Activated CD8-positive, alpha-beta memory T cell treated with anti-CD3 and anti-CD28 coated beads for 48 hours (primary cell): ENCODE measurements at places on chromosomes 2 and 18.

GRCh38 chr2:105969552-105969951, 224.5 kb downstream of the UXS1 start:
- DNase-seq, result no peak

- no peak for DNase-seq
Measured at GRCh38 chr2:223580951-223581350, 21.2 kb downstream of the SCG2 start.

DNA sequence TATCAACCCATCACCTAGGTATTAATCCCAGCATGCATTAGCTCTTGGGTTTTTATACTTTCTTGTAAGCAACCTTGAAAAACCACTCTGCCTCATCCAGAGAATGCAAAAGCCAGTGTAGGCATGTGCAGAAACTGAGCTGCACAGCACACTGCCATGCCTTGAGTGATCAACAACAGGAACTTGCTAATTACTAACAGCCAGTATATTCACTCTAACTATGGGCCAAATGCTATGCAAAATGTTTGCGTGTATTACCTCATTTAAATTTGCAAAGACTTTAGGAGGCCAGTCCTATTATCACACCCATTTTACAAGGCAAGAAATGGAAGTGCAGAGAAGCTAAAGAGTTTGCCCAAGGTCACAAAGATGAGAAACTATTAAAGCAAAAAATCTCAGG, 169.8 kb downstream of the PID1 start:
- no peak for DNase-seq

DNA sequence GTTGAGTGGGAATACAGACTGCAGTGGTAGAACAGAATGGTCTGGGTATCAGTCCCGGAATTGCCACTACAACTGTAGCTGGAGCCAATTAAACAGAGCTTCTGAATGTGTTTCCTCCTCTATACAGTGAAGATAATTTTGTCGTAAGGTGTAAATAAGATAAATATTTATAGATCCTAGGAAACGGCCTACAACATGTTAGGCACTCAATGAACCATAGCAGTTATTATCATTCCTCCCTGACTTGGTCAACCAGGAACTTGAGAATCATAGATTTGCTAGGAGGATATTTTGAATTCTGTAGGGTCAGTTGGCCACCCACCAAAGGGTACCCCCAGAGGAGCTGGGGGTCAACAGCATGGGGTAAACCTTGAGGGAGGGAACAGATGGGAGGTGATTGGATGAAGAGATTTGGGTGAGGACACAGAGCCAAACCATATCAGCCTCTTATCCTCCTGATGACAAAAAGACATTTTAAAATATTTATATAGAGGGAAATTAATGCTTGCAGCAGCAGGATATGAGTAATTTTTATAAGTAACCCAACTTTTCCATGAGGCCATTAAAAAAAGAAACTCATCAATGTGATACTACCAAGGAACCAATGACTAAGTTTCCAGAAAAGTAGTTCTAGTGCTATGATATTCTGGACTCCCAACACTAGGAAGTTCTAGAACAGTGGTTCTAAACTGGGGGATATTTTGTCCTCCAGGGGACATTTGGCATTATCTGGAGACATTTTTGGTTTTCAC, 4.0 kb downstream of the DHRS9 start:
- no peak for DNase-seq

DNA sequence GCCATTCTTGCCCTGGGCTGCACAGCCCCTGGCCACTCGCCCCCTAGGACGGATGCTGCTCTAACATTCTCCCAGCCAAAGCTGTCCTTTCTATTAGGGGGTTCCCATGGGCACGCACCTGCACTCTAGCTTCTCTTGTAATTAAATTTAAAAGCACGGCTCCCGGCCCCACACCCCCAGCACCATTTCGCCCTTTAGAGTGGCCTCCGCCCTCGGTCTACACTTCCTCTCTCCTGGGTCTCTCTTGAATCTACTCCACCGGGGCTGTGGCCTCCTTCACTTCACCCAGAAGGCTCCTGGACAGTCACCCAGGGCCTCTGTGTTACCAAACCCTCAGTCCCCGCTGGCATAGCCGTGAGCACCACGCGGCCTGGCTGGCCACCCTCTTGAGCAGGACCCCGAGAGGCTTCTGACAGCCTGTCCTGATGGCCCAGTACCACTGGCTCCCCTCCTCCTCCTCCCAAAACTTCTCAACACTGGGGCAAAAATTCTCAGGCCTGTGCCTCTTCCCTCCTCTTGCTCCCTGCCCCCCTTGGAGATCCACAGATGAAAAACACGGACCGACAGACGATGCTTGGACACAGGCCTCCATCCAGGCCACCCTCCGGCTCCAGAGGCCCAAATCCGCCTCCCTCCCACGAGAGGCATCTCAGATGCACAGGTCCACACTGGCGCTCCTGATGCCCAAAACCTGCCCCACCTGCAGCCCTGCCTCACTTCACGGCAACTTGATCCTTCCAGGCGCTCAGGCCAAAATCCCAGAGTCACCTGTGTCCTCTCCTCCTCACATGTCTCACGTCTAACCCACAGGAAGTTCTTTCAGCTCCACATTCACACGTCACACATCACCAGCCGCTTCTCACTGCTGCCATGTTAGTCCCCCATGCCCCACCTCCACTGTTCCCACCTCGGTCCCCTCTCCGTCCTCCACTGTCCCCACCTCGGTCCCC, 6.9 kb upstream of the RAB17 start:
- DNase-seq, result no peak

DNA sequence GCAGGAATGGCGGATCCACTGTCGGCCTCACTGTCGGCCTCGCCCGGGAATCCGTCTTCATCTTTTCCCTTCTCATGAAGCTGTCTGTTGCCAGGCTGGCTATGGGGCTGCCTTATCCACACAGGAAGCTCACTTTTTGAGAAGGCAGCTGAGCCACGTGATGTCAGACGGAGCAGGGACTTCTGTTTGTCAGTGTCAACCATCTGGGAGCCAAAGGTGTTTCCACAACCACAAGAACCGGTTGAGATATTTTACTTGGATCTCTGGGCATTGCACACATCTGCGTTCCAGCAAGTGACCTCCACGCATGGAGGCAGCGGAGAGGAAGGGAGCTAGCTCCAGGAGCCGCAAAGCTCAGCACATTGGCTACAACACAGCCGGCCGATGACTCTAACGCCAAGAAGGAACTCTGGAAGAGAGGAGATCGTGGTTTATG, 27.4 kb upstream of the TAF1B start:
- DNase-seq, result no peak

- no peak for DNase-seq
Measured at GRCh38 chr2:23709311-23709710, 217.6 kb downstream of the ATAD2B start.

DNA sequence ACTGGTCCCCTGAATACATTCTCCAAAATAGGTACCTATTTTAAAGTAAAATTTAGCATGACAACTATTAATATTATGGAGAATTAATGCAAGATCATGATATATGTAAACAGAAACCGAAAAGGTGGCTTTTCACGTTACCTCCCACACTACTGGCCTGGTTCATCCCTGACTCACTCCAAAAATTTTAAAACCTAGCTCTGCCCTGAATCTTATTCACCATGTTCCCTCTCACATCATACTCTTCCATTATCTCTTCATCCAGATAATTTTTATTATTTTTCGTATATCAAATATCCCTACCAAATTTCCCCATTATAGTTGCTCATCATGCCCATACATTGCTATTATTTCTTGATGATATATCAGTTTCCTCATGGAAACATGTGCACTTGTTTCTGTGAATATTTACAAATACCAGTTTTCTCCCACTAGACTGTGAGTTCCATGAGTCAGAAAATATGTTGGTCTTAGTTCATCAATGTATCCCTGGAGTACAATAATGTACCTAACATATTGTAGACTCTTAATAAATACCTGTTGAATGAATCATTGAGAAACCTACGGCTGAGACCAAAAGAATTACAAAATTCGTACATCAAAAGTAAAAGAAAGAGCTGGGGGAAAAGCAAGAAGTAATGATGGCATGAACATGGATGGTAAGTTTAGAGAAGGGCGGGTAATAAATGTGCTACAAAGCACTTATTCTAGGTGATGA, 360.1 kb upstream of the CHAC2 start:
- DNase-seq, result no peak

- no peak for DNase-seq
Measured at GRCh38 chr2:174877301-174877700, 113.0 kb upstream of the CHRNA1 start.

DNA sequence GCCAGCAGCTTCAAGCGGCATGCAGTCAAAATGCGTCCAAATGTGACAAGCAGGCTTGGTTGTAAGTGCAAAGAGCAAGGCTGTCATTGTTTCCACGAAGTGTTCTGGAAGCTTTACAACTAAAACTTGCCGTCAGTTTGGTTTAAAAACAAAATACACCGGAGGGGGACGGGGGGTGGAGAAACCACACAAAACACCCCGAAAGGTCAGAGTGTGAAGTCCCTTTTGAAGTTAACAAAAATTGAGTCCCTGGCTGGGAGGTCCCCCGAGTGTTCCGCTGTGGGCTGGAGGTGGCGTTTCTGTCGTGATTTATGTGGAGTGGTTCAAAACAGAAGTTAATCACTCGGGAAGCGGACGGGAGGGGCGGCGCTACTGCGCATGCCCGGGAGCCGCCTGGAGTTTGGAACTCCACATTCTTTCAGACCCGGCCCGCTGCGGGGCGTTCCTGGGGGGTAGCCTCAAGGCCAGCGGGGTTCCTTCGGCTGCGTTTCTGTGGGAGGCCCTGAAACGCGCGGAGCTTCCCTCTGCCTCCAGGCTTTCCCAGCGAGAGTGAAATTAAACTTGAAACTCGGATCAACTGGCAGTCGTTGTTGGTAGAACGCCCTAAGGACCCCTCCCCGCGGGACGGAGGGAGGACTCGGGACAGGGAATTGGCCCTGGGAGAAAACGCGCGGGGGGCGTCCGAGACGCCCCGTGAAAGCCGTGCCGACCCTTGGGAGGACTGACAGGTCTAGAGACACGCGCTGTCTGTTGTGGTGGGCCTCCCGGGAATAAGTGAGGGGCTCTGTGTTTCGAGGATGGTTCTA, 1.4 kb downstream of the TGIF1 start:
- peak; percentile 81 for DNase-seq

DNA sequence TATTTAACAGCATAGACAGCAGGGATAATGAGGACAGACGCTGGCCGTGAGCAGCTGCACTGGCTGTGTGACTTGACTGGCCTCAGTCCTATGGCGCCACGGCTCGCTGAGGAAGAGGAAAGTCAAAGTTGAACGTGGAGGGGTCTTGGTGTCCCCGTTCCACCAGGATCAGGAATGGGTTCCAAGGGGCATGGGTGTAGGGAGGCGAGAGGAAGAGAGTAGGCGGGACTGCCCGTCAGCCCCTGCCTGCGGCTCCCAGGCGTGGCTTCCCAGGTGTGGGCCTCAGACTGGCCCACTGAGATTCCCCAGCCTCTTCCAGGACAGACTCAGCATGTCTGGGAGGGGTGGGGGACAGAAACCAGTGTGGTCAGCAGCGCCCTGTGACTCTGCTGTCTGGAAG, 51.4 kb downstream of the POMC start:
- DNase-seq, result no peak

DNA sequence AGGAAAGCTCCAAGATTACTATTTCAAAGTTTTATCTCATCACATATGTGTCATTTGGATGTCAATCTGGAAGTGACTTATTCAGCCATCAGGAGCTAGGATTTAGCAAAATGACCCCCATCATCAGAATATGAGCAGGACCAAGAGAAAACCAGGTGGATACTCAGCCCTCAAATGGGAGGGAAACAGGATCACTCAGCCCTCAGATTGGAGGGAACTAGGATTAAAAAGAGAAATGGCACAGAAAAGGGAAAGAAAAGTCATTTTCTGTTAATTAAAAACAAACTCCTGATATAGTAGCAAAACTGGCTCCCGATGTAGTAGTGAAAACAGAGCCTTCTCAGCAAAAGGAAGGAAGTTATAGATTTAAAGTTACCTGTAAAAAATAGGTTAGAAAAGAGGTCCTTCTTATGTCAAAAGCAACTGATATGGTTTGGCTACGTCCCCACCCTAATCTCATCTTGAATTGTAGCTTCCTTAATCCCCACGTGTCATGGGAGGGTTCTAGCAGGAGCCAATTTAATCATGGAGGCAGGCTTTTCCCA, 69.0 kb upstream of the MYCN start:
- DNase-seq, result no peak

GRCh38 chr2:240637901-240638345, 12.6 kb downstream of the GPR35 start:
- no peak for DNase-seq

DNA sequence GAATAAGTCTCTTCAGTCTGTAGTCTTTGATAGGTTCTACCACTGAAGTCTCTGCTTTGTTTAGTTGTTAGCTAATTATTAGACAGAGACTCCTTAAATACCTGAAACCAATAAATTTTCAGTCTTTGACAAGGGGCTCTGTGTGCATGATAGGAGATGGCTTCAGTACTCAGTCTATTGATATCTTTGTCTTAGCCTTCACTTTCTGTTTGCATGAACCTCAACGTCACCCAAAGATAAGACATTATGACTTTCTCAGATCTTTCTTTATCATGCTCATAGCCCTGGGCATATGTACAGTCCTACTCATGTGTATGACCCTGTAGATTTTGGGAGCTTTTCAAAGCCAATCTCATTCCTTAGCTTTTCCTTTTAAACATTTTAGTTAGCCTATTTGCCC, 183.5 kb upstream of the GCFC2 start:
- DNase-seq, result no peak

GRCh38 chr2:42055573-42056514, 8.0 kb downstream of the PKDCC start:
- DNase-seq, result no peak

GRCh38 chr2:218962859-218963492, 3.5 kb downstream of the CDK5R2 start:
- no peak for DNase-seq

DNA sequence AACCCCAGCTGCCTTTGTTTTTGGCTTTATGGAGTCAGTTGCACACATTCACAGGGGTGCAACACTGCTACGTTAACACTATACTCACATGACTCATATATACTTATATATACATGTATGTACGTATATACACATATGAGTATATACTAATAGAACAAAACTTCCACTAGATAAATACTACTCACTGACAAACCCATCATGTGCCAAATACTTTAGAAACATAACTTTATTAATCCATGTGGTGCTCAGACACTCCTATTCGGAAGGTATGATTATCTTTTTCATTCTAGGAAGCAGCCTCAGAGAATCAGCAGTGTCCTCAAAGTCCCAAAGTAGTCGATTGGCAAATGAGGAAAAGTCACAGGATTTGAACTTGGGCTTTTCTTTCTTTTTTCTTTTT, 7.9 kb downstream of the PMAIP1 start:
- DNase-seq, result no peak

DNA sequence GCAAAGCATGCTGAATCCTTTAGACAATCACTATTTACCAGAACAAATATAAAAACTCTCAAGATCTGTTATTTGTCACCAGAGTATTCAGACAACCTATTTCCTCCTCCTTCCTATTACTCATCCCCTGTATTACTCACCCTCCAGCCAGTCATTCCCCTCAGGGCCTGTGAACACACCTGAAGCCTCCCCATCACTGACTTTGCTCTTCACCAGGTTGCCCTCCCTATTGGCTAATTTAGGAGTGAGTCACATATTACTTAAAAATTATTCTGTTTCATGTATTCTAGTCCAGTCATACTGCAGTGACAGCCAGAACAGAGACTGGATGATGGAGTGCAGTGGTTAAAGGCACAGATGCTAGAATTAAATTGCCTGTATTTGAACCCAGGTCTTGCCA, 3.7 kb upstream of the ATG16L1 start:
- DNase-seq, result peak; percentile 23

GRCh38 chr2:216082805-216083204, 1.1 kb downstream of the TMEM169 start:
- DNase-seq, result no peak
